ENCODE measurements at places on chromosomes 12 and 14. TPM values are rescaled to one million over a fixed set of nuclear protein-coding genes. Genes with fewer than 3 reads are reported as not detected.

RAB21 gene
- total RNA-seq: 37.5 TPM

HVCN1 gene
- 2.3 TPM for total RNA-seq

GLIPR1L1 gene
- not detected for total RNA-seq

PHETA1 gene
- total RNA-seq: 7.0 TPM

PRR4 gene
- 1.2 TPM for total RNA-seq

SIRT4 gene
- 2.0 TPM for total RNA-seq

AEBP2 gene
- total RNA-seq: 31.7 TPM

PTCSC3 gene
- total RNA-seq: not detected

PRB2 gene
- not detected for total RNA-seq

SPSB2 gene
- total RNA-seq: 6.3 TPM

DGLUCY gene
- total RNA-seq: 44.7 TPM

MTRFR gene
- total RNA-seq: 8.3 TPM

SERPINA6 gene
- total RNA-seq: not detected

POTEG gene
- total RNA-seq: not detected

ANKRD33 gene
- total RNA-seq: 0.03 TPM

DPPA3 gene
- not detected for total RNA-seq

CTSG gene
- total RNA-seq: not detected

KRT72 gene
- not detected for total RNA-seq

NXPH4 gene
- 49.1 TPM for total RNA-seq

DAO gene
- total RNA-seq: not detected

GPR68 gene
- 1.4 TPM for total RNA-seq

CCDC197 gene
- total RNA-seq: not detected

RPS6KA5 gene
- 1.6 TPM for total RNA-seq

GRIP1 gene
- 0.33 TPM for total RNA-seq

ASPG gene
- not detected for total RNA-seq

RNASE7 gene
- not detected for total RNA-seq

TAOK3 gene
- total RNA-seq: 34.1 TPM

TMEM263 gene
- total RNA-seq: 104 TPM

AQP6 gene
- total RNA-seq: 0.20 TPM

BDKRB2 gene
- 0.73 TPM for total RNA-seq

KRT83 gene
- not detected for total RNA-seq

PLEKHA5 gene
- 23.2 TPM for total RNA-seq

CLEC1B gene
- not detected for total RNA-seq

GSC gene
- not detected for total RNA-seq

REC8 gene
- 1.2 TPM for total RNA-seq

P2RX2 gene
- not detected for total RNA-seq

SMIM41 gene
- 0.07 TPM for total RNA-seq

ADCY6 gene
- total RNA-seq: 107 TPM

ETV6 gene
- total RNA-seq: 11.4 TPM

CCDC196 gene
- total RNA-seq: not detected

CMKLR1 gene
- total RNA-seq: 5.4 TPM

GYS2 gene
- not detected for total RNA-seq

PTHLH gene
- 1.6 TPM for total RNA-seq

GDF3 gene
- not detected for total RNA-seq

TCL1B gene
- total RNA-seq: not detected

SERPINA5 gene
- 0.33 TPM for total RNA-seq

TOMM20L gene
- not detected for total RNA-seq

OR4E2 gene
- total RNA-seq: not detected

TAS2R10 gene
- total RNA-seq: 1.2 TPM

GSG1 gene
- total RNA-seq: 0.07 TPM

TAS2R9 gene
- not detected for total RNA-seq

ACOT6 gene
- total RNA-seq: not detected

CYP46A1 gene
- 0.33 TPM for total RNA-seq
